ENCODE measurements at places on chromosomes 3 and 15.

- DNase-seq: no peak
These were observed 7.3 kb upstream of the CACNA1D start for GRCh38 chr3:53486961-53487654.

DNA sequence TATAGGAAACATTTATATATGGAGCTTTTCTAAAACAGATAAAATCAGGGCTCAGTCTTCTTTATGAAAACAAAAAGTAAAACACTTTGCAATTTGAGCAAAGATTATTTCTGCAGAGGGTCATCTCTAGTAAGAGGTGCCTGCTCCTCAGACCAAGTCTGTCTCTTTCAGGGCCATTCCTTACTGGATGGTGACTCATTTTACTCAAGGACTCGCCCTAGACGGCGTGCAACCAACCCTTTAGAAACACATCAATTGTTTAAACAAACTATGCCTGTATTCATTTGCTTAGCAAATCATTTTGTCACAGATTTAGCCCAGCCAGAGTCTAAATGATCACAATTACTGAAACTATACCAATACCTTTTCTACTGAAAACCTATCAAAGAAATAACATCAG is 242.8 kb upstream of the ICE2 start:
- no peak for DNase-seq

DNA sequence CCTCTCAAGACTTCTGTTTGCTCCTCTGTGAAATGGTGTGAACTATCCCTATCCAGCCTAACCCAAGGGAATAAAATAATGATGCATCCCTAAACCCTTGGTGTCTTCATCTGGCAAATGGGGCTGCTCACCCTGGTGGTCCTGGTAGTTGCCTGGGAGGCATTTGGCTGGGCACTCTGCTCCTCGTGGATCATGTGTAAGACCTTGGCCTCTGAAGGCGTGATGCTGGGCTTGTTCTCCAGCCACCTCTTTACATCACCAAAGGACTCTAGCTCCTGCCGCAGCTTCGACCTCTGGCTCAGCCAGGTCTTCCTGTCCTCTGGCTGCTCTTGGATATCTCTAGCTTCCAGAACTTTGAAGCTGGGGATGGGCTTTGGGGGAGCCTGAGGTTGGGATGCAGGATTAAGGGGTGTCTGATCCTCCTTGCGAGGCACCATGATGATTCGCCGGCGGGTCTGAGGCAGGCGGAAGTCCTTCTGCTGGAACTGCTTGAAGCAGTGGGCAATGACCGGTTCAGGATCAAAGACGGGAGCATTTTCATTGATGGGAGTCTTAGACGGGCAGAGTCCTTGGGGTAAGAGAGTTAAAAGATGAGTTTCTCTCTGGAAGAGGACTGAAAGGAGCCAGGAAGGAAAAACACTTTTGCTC is 7.1 kb downstream of the EFCAB12 start:
- no peak for DNase-seq

DNA sequence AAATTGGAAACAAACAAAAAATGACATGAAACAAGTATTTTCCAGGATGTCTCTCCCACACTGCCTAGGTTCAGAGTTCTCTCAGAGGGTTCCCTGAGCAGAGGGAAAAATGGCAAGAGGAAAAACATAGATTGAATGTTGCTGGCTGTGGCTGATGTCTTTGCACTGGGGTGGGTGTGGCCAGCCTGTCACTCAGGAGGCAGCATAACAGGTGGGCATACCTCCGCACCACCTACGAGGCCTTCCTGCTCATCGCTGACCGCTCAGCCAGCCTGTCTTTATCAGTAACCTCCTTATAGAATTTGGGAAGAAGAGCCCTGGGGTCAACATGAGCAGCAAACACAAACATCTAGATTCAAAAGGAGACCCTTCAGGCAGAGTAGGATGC is 216.6 kb upstream of the UMPS start:
- no peak for DNase-seq

- no peak for DNase-seq
These were observed 48.7 kb upstream of the CRTC3 start for GRCh38 chr15:90481023-90481422.

DNA sequence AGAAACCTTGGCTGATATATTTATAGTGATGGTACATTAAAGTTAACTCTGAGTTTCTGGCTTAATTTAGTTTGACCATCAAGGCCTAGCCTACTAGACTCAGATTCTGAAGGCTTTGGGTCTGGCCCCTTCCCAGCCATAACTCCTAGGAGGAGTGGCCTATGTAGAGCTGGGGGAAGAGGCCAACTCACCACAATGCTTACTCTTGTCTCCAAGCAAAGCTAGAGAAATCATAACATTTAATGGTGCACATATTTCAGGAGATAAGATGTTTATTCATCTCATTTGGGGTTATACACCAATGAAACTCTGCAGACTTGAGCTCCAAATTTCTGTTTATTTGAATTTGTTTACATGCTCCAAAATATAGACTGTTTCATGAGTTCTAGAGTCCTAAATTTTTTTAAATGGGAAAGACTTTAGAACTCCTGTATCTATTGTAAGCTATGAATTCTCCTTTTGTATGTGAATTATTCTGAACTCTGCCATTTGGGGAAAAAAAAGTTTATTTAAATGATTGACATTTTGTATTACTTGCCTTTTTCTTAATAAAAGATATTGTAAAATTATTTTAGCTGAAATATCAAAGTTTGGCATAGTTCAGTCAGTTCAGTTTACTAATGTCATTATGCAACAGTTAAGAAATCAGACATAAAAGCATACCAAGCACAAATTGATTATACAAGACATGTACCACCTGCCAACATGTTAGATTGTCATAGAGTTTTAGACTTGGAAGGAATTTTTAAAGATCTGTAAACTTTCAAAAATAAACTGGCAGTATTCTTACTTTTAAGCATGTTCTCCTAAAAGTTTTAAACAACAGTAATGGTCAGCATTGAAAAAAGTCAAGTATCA is 143.4 kb upstream of the NR2E3 start:
- no peak for DNase-seq

- no peak for DNase-seq
These were observed 619.8 kb upstream of the ZNF717 start for GRCh38 chr3:76405196-76405595.

DNA sequence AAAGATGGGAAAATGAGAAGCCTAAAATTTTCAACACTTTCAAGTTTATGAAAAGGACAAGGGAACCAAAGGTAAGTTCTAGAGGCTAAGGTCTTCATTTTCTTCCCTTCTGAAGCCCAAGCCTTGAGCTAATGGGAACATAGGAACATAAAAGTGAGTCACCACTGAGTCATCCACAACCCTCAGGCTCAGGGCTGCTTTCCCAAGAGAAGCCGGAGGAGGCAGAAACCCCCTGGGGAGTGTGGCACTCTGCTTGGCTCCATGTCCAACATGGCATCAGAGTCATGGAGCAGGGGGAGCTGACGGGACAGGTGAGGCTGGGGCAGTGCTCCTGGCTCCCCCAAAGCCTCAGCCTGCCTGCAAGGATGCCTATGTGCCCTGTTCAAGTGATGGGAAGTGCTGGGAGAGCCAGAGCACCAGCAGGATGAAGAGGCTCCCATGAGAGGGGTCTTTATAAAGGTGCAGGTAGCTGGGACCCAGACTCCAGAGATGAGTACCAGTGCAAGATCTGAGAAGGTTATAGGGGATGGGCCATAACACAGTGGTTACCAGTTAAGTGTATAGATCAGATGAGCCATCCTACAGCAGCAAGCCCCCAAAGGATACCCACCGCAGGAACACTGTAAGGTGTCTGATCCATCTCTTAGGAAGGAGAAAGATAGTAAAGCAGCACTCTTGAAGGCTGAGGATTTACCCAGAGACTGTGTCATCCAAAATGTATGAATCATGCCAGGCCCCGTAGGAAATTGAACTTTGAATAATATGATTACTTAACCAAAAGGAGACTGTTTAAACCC is 31.8 kb upstream of the RYR3 start:
- peak; percentile 67 for DNase-seq

GRCh38 chr3:153574445-153574844 is 412.4 kb downstream of the RAP2B start:
- DNase-seq: no peak

DNA sequence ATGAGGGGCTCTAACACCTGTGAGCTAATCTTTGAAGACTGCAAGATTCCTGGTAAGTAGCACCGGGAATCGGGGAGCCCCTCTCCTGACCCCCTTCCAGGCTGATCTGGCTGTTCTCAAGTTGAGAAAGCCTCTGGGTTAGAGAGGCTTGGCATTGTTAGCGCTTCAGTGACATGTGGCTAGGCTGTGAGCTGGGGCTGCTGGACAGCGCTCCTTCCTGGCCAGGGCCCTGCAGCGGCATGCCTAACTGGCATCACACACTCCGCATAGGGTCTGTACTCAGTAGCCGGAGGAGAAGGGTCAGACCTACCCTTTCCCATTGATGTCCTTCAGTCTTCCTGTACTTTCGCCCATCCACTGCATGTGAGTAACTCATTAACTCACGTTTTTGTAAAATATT is 7.4 kb downstream of the IVD start:
- DNase-seq: no peak

- no peak for DNase-seq
These were observed 26.3 kb downstream of the NGRN start for GRCh38 chr15:90291679-90292356.

DNA sequence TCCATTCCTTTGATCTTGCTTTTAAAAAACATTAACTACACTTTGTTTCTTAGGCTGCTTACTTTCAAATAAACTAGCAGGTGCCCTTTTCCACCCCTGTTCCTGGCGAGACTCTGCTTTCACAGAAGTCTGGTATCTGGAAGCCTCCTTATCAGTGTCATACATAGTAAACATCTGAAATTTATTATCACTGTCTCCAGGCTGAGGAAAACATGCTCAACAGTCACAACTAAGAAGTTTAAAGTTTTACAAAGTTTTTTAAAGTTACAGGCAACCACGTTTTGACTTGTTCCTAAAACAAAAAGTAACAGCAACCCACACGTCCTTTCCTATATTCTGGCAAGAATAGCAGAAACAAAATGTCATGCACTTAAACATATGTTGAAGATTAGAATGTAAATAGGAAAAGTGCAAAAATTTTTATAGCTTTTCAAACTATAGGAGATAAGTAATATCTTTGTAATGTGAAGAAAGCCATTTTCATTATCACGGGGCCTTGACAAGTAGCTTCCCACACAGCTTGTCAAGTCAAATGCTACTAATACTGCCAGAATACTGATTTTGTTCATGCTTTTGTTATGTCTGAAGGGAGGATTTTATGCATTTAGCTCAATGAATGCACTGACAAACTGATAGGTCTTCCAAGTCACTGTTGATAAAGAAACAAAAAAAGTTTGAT is 275.2 kb upstream of the KCNMB2 start:
- no peak for DNase-seq

DNA sequence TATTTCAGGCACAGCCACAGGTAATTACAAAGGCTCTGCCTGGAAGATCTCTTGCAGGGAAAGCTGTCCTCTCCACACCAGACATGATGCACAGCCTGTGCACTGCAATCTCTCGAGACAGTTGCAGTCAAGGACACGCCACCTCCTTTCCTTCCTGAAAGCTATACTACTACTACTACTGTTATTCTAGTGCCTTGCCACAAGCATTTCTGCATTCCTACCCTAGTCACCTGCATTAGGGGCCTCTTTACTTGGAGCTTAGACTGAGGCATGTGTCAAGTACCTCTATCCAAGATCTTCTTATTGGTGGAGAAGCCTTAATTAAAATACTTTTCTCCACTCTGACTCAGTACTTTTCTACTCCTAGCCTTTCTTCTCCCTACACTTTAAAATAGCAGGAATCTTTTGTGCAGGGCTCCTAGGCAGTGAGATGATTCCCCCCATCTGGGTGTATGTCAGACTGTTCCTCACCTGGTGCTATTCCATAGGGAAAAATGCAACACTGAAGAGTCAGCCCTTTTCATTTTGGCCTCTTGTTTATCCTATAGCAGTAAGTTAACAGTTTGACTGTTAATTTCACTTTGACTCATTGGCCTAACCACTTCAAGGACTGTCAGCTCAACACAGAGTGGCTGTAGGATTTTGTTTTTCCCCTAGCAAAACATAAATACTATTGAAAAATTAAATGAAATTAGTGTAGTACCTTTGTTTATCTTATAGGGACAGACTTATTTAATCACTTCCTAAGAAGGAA is 78.9 kb downstream of the ESYT3 start:
- no peak for DNase-seq

DNA sequence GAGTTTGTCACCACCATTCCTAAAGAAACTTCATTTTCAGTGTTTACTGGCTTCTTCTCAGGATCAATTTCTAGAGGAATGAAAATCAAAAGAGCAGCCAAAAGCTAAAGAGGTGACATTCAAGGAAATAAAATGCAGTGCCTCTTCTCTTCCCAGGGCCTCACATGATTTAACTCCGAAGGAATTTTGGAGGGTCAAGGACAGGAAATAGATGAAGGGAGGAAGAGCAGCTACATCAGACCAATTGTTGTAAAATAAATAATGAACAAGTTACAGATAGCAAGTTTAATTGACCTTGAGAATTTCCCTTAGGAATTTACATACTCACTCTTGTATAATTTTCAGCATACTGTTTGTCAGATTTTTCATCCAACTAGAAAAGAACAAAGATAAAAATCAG is 78.1 kb downstream of the LRRFIP2 start:
- no peak for DNase-seq

DNA sequence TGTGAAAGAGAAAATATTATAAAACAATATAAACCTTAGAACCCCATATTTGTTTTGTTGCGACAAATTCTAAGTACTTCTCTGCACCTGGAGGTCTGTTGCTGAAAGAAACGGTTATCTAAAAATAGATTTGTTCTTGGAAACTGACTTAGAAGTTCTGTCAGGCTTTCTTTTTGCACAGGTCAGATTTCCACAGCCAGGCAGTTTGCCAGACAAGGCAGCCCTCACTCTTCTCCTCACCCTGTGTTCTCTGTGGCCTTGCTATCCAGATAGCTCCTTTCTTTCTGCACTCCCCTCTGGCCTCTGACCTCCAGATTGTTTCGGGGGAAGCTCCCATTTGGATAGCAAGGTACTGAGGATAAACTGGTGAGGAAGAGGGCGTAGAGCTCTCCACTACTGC is 413.3 kb upstream of the ONECUT1 start:
- no peak for DNase-seq

- DNase-seq: no peak
These were observed 41.4 kb downstream of the NFKBIZ start for GRCh38 chr3:101890716-101891115.

GRCh38 chr3:189787632-189788031 is 156.4 kb downstream of the TP63 start:
- no peak for DNase-seq

GRCh38 chr3:122077293-122078234 is 22.4 kb downstream of the CD86 start:
- DNase-seq: no peak

DNA sequence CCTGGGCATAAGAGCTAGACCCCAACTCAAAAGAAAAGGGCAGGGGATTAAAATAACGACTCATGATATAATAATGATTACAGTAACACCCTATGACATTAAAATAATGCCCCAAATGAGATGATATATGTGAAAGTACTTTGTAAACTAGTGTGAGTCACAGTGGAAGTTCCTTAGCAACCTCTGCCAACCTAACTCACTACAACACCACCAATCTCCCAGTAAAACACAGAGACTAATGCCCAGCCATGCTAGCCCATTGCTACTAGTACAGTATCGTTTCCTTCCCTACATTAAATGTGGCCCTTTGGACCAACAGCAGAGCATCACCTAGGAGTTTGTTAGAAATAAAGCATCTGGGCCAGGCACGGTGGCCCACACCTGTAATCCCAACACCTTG is 11.2 kb upstream of the ADAMTS7 start:
- DNase-seq: no peak

GRCh38 chr3:123344175-123344906 is 104.5 kb downstream of the ADCY5 start:
- DNase-seq: no peak
